NCI-H1930 (cell line): ENCODE measurements at places on chromosomes 3 and 15.

- no peak for DNase-seq
Measured at GRCh38 chr15:82798104-82798503, 7.8 kb downstream of the FSD2 start.

DNA sequence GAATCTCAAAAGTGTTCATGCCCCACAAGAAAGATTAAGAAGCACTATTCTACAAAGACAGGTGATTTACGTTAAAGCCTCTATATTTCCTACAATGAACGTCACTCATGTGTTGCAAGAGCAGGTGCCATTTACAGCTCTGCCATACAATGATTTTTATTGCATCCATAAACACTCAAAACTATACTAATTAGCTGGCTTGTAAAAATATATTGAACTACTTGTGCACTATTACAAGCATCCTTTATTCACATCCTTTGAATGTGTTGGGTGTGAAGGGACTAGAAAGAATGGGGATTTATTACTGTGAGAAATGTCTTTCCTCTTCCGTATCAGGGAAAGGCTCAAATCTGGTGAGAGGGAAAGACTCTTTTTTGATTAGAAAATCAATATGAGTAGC lies 50.7 kb upstream of the C3orf49 start:
- no peak for DNase-seq

GRCh38 chr15:29376590-29376989 lies 107.0 kb upstream of the NSMCE3 start:
- no peak for DNase-seq

- DNase-seq, result no peak
Measured at GRCh38 chr3:97810779-97811390, 10.9 kb upstream of the CRYBG3 start.

- DNase-seq, result no peak
Measured at GRCh38 chr3:55790596-55791350, 303.7 kb upstream of the WNT5A start.

GRCh38 chr15:51240066-51240465 lies 98.3 kb downstream of the CYP19A1 start:
- DNase-seq, result no peak

GRCh38 chr3:148534089-148534988 lies 163.4 kb upstream of the AGTR1 start:
- DNase-seq, result no peak

DNA sequence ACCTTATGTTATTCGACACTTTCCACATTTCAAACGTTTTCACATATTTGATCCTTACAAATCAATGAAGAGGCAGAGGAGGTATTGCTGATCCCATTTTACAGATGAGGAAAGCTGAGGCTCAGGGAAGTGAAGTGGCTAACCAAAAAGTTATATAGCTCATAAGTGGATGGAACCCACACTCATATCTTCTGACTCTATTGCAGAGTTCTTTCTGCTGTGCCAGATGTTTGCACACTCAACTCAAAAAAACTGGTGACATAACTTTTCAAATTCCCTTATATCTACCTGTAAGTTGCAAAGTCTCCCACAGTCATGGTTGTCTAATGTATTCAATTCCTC lies 84.0 kb upstream of the SETMAR start:
- no peak for DNase-seq
